Natural killer cell (primary cell): ENCODE measurements at places on chromosomes 5 and 9. TPM values are rescaled to one million over a fixed set of nuclear protein-coding genes. Genes with fewer than 3 reads are reported as not detected.
A peak's percentile ranks its signal among the peaks of the same experiment; 100 is the strongest.

The DDX4 gene
- not detected for total RNA-seq

DNA sequence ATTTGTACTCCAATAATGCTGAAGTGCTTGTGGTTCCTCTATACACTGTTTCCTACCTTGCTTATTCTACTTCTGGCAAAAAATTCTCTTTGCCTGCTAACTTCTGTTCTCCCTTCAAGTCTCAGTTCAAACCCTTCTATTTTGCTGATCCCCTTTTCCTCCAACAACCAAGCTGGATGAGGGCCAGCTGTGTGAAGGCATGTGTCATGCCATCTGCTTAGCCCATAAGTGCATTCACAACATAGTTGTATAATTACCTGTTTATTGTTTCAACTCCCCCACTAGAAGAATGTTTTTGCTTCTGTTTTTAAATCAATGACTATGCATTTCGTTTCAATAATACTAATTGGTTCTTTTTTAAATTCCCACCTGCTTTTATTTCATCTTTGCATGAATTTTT is 1951.4 kb upstream of the WWC1 start:
- no peaks in the 10 kb centered on the region for H3K36me3 ChIP-seq
- no peaks in the 10 kb centered on the region for H3K4me1 ChIP-seq
- no peak overlapping the region for H3K27ac ChIP-seq
- no peak for DNase-seq
- H3K27me3 ChIP-seq: no peaks in the 10 kb centered on the region

DNA sequence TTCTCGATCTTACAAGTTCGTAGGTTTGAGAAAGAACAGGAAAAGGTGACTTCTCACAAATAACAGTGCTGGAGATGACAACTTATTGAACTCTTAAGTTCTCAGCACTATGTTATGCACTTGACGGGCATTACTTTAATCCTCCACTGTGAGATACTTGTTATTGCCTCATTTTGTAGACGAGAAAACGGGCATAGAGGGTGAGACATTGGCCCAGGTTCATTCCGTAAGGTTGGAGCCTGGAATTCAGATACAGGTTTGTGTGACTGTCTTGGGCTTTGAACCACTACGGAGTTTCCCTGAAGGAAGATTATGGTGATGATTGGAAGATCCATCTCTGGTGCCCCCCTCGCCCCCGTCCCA is 657 bp downstream of the MAT2B start:
- peaks cover 7% of the 10 kb centered on the region for H3K36me3 ChIP-seq
- no peaks in the 10 kb centered on the region for H3K27me3 ChIP-seq
- H3K4me1 ChIP-seq: peaks cover 25% of the 10 kb centered on the region
- no peak for DNase-seq
- peak overlapping the region; percentile 99 for H3K27ac ChIP-seq

DNA sequence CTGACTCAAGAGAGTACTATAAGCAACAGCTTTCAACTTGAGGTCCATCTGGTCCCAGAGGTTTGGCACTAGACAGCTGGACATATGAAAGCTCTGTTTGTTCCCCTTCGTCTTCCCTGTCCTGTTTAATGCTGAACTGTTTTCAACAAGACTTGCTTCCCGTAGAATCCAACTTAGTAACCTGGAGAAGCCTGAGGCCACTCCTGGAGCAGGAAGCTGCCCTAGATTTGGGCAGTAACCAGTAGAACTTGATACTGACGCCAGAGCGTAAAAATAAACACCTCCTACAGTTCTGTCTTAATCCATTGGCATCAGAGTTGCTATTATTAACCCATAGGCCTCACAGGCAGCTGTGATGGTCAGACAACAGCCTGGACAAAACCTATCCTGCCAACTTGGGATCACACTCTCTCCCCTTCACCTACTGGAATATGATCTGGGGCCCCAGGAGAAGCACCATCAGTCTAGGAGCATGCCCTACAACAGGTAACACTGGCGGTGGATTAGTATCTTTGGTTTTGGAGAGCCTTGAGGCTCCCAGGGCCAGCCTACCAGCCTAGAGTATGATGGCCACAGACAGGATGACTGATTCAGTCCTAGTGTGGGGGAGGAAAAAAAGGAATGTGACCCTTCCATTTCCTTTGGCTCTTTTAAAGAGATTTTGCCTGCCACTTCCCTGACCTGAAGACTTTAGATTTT is 29.2 kb downstream of the RUSC2 start:
- no peaks in the 10 kb centered on the region for H3K27me3 ChIP-seq
- no peak for DNase-seq
- H3K4me3 ChIP-seq: no peak overlapping the region
- H3K4me1 ChIP-seq: no peaks in the 10 kb centered on the region

- H3K27me3 ChIP-seq: no peaks in the 10 kb centered on the region
- peak; percentile 26 for DNase-seq
Measured at GRCh38 chr5:91225848-91226686, 157.1 kb downstream of the ARRDC3 start.

- no peaks in the 10 kb centered on the region for H3K27me3 ChIP-seq
- no peaks in the 10 kb centered on the region for H3K4me1 ChIP-seq
- H3K27ac ChIP-seq: no peak overlapping the region
- H3K4me3 ChIP-seq: no peak overlapping the region
- DNase-seq: no peak
Measured at GRCh38 chr9:127036437-127036836, 86.0 kb downstream of the ANGPTL2 start.

- H3K4me1 ChIP-seq: no peaks in the 10 kb centered on the region
- H3K4me3 ChIP-seq: no peak overlapping the region
- no peaks in the 10 kb centered on the region for H3K27me3 ChIP-seq
- no peak overlapping the region for H3K27ac ChIP-seq
- DNase-seq: no peak
Measured at GRCh38 chr5:1050423-1051365, 42.1 kb downstream of the NKD2 start.

The TTC16 gene
- 21.5 TPM for total RNA-seq

The RASGEF1C gene
- not detected for total RNA-seq

- peaks cover 14% of the 10 kb centered on the region for H3K4me1 ChIP-seq
- H3K27ac ChIP-seq: no peak overlapping the region
- no peak for DNase-seq
Measured at GRCh38 chr5:154059583-154059982, 20.8 kb downstream of the MFAP3 start.

The NAIF1 gene
- 12.1 TPM for total RNA-seq

GRCh38 chr5:107541400-107541799 is 129.3 kb downstream of the EFNA5 start:
- no peak for DNase-seq
- H3K27ac ChIP-seq: no peak overlapping the region
- no peaks in the 10 kb centered on the region for H3K36me3 ChIP-seq
- no peak overlapping the region for H3K4me3 ChIP-seq

GRCh38 chr9:2962471-2963172 is 118.7 kb upstream of the PUM3 start:
- no peak overlapping the region for H3K4me3 ChIP-seq
- H3K4me1 ChIP-seq: no peaks in the 10 kb centered on the region
- H3K27ac ChIP-seq: no peak overlapping the region
- no peak for DNase-seq

DNA sequence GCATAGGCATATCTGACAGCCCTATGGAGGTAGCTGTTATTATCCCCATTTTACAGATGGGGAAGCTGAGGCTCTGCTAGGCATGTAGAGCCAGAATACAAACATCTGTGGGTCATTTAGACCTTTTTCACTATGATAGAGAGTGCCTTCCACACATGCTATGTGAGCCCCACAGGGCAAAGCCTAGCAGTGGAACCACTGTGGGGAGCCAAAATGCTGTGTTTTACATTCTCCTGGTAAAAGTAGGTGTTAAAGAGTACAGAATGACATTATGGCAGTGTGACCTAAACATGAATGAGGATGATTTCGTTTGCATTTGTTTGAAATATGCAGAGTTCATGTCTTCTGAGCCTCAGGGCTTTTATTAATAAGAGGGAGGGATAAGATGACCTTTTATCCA is 265.2 kb downstream of the MAST4 start:
- no peak overlapping the region for H3K4me3 ChIP-seq
- H3K27ac ChIP-seq: no peak overlapping the region
- no peaks in the 10 kb centered on the region for H3K36me3 ChIP-seq

GRCh38 chr5:138632900-138633489 is 57.8 kb upstream of the HSPA9 start:
- no peaks in the 10 kb centered on the region for H3K4me1 ChIP-seq
- no peak for DNase-seq
- H3K27me3 ChIP-seq: peaks cover 14% of the 10 kb centered on the region
- H3K27ac ChIP-seq: no peak overlapping the region
